ENCODE measurements at places on chromosomes 6 and 20.
A peak's percentile ranks its signal among the peaks of the same experiment; 100 is the strongest.

DNA sequence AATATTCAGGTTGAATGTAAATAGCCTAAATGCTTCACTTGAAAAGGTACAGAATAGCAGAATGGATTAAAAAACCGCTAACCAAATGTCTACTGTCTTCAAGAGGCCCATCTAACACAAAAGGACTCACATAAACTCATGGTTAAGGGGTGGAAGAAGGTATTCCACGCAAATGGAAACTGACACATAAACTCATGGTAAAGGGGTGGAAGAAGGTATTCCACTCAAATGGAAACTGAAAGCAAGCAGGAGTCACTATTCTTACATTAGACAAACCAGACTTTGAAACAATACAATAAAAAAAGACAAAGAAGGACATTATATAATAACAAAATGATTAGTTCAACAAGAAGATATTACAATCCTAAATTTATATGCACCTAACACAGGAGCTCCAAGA is 38.3 kb upstream of the PKIB start:
- DNase-seq: no peak

GRCh38 chr6:81145506-81145905 is 607.0 kb downstream of the TENT5A start:
- DNase-seq: no peak

GRCh38 chr20:14415467-14415866 is 78.1 kb upstream of the FLRT3 start:
- no peak for DNase-seq

DNA sequence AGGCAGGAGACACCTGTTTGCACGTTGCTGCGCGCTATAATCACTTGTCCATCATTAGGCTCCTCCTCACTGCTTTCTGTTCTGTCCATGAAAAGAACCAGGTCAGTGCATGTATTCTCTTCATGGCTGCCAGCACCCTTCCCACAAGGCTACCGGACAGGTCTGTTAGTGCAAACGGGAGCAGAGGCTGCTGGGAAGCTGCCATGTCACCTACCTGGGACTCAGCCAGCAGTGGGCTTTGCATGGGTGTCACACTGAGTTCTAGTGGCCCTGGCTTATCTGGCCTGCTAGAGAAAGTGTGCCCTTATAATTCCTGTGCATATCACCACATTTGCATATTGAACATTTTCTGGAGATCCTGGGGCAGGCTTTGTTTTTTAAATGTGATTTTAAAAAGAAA is 24.8 kb downstream of the LYRM2 start:
- no peak for DNase-seq

DNA sequence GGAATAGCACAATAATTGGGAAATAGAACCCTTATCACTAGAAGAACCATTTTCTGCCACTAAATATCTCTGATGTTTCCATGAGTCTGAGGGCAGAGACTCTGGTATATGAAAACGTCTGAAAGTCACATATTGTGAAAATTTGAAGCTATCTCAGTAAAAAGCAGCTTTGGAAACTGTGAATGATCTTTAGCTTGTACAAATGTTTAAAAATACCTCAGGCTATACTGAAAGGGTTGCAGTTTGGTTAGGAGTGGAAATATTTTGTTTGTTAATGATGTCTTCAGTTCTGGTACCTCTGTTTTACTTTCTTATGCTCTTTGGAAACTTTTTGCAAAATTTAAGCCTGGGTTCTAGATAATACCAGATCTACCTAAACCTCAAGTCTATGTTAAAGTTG is 135.0 kb downstream of the SLC16A10 start:
- DNase-seq: no peak

DNA sequence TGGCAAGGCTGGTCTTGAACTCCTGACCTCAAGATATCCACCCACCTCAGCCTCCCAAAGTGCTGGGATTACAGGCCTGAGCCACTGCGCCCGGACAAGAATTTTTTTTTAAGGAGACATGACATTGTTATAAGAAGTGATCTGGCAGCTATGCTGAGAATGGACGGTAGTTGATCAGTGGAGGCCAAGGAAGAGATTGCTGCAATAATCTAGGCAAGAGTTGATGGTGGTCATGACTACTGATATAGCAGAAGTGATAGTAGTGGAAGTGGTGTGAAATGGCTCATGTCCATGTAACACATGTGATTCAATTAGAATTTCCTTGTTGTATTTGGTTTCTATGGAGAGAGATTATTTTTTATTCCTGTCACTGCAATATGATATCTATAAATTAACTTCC is 125.3 kb upstream of the CCN2 start:
- no peak for DNase-seq

GRCh38 chr6:34791164-34791700 is 651 bp upstream of the BLTP3A start:
- peak; percentile 17 for DNase-seq

- DNase-seq: no peak
These were observed 3.8 kb downstream of the PTPRT start for GRCh38 chr20:43185901-43186300.

Measured in activated T-cell treated with anti-CD3 and anti-CD28 coated beads for 4 hours (primary cell).